ENCODE measurements at places on chromosomes 13 and 19.

GRCh38 chr19:45524575-45525129 lies 17.4 kb downstream of the VASP start:
- DNase-seq = no peak

GRCh38 chr13:70604448-70604847 lies 496.2 kb upstream of the KLHL1 start:
- DNase-seq = no peak

DNA sequence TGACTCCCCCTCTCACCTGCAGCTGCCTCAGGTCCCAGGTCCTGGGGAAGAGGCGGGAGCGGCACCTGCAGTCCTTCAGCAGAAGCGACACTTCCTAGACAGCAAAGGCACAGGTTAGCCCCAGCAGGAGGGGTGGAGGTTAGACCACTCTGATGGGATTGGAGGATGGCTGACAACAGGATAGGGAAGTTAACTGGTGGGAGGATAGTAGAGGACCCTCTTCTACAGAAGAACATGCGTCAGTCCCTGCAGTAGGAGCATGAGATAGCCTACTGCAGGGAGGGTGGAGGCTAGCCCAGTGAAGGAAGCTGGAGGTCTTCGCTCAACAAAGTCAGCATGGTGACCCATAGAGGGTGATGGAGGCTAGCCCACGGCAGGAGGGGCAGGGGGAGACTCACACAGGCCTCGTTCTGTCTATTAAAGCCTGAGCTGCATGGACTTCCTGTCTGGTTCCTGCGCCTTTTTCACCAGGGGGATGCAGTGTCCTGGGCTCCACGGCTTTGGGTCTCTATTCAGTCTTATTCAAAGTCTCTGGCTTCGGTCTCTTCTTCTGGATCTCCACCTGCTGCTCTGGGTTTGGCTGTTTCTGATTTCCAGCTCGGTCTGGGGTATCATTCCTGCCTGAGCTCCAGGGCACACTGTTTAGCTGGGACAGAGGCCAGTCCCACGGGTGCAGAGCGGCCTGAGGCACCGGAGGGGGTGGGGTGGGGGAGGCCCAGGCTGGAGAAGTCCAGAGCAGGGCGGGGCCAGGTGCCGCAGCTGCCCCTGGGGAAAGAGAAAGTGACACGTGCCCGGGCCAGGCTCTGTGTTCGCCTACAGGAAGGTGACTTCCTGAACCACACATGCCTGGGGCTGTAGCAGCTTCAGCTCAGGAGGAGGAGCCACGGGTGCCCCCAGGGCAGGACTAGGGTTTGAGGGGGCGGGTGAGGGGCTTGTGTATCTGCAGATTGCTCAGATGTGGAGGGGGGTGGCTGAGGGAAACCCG lies 7.3 kb downstream of the IFNL3 start:
- DNase-seq = peak; percentile 60

GRCh38 chr13:60226507-60226906 lies 62.8 kb upstream of the DIAPH3 start:
- DNase-seq = no peak

DNA sequence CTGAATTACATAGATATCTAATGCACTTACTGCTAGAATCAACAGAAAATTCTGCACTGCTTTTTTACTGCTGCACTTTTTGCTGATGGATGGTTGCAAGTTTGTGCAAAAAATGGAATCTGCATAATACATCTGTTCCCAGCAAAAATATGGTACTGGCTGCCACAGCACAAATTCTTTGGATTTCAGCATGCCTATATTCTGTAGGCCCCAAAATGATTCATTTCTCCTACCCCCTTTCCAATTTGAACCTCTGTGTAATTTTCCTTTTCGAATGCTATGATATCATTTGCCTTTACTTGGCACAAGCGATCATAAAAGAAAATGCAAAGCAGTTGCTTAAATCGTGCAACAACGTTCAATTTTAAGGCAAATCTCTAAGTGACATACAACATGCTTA lies 524.2 kb upstream of the NBEA start:
- no peak for DNase-seq

DNA sequence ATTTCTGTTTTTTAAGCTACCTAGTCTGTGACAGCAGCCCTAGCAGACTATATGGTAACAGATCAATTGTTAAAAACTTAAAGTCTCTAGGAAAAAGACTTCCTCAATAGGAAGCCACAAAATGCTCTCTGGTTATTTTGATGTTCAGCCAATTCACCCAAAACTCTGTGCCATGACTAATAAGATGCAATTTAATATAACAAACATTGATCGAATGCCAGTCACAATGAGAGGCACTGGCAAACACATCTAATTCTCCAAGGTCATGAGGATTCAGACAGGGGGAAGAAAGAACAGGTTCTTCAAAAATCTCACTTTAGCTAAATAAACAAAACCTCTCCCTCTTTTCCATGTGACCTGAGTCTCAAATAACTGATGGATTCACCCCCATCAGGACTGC lies 107.5 kb downstream of the SUCLA2 start:
- DNase-seq = no peak

- peak; percentile 44 for DNase-seq
These were observed 47.6 kb downstream of the PTPRS start for GRCh38 chr19:5292822-5293611.

DNA sequence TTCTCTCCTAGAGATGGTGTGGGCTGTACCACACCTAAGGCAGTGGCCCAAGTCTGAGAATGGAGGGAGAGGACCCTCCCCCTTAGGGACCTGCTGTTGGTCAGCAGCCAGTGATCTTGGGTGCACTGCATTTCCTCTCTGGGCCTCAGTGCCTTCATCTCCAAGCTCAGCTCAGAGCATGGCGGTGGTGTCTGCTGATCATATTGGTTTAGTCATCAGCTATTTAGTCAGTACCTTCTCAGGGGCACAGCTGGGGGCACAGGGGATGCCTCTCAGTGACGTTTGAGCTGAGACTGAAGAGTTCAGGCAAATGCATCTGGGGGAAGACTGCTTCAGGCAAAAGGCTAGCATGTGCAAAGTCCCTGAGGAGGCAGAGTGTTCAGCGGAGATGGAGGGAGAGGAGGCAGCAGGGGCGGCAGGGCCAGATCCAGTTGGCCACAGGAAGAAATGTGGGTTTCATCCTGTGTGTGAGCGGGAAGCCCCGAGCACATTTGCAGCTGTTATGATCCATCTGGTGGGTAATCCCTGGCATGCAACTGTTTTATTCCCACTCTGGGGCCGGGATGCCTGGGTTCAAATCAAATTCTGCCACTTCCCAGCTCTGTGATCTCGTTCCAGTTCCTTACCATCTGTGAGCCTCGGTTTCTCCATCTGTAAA lies 15.7 kb upstream of the PGLS start:
- no peak for DNase-seq

DNA sequence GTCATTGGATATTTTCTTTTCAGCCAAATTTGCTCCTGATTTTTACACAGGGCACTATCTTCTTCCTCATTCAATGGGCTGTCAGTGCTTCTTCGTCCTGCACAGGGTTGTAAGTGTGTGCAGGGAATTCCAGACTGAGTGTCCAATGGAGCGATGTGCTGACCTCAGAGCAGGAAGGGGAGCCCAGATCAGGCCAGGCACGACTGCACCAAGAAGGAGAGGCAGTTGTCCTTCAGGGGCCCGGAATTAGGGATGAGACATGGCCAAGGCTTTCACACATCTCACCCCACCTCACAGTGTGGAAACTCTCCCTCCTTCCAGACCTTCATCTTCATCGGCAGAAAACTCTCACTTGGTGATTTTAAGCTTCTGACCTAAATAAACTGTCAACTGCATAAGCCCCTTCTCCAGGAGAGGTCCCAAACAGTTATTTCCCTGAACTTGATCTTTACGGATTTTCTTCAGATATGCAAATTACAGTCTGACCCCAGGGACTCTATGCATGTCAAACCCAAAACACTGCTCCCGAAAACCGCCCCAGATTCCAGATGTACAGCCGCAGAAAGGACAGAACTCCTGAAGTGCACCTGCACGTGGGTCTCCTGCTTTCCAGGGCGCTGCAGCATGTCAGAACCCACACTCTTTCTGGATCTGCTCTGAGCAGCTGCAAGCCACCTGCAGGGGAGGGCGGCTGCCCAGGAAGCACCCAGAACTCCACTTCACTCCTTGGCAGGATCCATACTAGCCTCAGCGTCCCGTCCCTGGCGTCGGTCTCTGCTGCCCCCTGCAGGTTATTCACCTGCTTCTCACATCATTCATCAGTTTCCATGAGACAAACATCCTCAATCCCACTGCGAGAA lies 625 bp upstream of the ZNF20 start:
- DNase-seq = peak; percentile 91

DNA sequence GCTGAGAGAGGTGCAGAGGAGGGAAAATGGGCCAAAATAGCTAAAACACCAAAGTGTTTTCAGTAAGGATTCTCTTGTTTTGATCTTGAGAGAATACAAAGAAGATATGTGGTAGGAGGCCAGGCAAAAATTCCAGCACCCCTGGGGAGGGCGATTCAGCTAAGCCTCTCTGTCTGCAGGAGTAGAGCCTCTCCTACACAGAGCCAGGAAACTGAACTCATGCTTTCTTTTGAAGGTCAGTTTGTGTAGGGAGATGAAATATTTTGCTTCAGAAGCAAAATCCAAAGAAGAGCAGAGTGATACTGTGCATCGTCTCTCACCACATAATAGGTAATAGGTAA lies 565.0 kb downstream of the FGF9 start:
- no peak for DNase-seq

DNA sequence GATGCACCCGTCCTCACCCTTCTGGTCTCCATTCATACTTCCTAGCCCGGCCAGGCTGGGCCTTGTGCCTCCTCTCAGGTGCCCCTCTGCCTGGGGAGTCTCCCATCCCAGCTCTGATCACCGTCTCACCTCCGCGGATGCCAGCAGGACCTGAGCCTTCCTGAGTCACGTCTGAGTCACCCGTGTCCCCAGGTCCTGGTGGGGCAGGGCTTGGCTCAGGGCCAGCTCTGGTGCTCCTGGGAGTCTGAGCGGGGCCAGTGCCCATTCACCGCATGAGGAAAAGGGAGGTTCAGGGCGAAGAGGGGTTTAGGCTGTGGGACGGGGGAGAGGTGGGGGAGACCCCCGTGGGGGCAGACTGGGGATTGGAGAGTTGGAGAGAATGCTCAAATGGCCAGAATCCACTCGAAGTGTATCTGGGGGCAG lies 593 bp downstream of the ATP8B3 start:
- peak; percentile 71 for DNase-seq

- no peak for DNase-seq
These were observed 12.0 kb downstream of the HMGB1 start for GRCh38 chr13:30453727-30454126.

- DNase-seq = no peak
These were observed 397.8 kb downstream of the SLITRK5 start for GRCh38 chr13:88068975-88069374.

DNA sequence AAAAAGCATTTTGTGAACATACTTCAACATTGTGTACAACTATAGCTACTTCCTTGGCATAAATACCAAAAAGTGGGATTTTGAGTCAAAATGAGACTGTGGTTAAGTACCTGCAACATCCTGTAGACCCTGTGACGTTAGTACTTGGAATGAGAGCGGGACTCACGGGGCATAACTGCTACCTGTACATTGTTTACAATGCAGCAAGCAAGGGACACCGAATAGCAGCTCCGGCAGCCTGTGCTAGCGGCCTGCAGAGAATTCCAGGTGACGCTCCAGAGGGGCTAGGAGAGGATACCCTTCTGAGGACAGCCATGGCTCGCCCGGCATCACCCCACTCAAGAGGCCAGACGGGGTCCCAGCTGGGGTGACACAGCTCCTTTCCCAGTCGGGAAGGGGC lies 824 bp upstream of the ZNF331 start:
- DNase-seq = no peak

- no peak for DNase-seq
These were observed 47.8 kb upstream of the SLITRK6 start for GRCh38 chr13:85847012-85847411.

DNA sequence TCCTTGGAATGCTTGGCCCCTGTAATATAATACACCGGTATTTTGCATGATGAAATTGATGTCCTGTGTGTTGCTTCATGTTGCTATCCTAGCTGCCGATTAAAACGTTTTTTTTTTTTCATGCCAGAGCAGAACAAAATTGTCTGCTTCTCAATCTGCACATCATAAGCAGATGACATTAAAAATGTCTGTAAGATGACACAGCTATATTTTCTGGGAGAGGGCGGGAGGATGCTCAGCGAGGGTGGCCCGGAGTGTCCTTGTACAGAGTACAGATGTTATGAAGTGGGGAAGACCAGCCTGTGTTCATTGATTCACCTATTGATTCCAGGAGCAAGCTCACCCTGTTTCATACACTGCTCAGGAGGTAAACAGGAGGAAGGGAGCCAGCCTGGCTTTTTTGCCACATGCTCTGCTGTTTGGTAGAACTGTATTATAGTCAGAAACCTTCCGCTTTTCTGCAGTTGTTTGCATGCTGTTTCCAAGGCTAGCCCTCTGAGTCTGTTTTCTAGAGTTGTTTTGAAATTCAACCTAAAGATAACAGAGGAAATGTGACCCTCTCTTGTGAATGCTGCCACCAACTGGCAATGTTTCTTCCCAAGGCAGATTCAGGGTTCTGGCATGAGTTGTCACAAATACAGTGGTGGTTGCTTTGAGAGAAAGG lies 4.7 kb upstream of the IRS2 start:
- DNase-seq = no peak

- no peak for DNase-seq
These were observed 209.3 kb downstream of the LACC1 start for GRCh38 chr13:44088991-44089413.

DNA sequence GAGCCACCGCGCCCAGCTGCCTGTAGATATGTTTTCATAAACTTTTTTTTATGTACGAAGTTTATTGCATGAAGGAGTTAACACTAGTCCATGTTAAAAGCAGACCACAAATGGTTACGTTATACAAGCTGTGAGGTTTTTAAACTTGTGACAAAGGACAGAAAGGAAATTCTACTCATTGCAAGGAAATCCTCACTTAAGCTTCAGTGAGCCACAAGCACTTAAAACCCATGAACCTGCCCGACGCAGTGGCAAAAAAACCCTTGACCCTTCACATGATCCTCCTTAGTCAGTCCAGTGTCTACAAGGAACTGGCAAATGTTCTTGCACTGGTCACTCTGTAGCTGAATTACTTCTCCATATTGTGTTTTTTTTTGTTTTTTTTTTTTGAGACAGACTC lies 4.2 kb downstream of the MPND start:
- DNase-seq = no peak

- peak; percentile 21 for DNase-seq
These were observed 30.3 kb upstream of the FRY start for GRCh38 chr13:32001154-32001768.

DNA sequence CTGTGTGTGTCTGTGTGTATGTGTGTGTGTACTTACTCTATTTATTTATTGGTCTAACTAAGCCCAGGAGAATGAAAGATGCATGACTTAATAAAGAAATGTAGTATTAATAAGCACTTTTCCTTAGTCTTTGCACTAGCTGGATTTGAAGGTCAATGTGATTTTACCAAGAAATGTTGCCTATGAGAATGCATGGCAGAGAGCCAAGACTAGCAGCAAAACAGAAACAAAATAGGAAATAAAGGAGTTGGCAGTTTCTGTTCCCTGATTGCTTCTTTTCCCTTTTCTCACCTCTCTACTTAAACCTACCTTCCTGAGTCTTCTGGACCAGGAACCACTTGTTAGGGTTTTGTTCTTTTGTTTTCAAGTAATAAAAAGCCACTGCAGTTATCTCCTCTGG lies 286.1 kb downstream of the KCTD12 start:
- DNase-seq = no peak

- no peak for DNase-seq
These were observed 70.8 kb upstream of the GPR12 start for GRCh38 chr13:26831336-26831908.

GRCh38 chr13:92297971-92298942 lies 899.8 kb downstream of the GPC5 start:
- no peak for DNase-seq

Measured in mucosa of gallbladder (tissue), 1 donor.